ENCODE measurements at places on chromosomes 5 and 9. TPM values are rescaled to one million over a fixed set of nuclear protein-coding genes. Genes with fewer than 3 reads are reported as not detected.

IL3 gene
- not detected for total RNA-seq

JMY gene
- 14.2 TPM for total RNA-seq

TTC16 gene
- not detected for total RNA-seq

NTNG2 gene
- total RNA-seq = 0.61 TPM

CTXN3 gene
- total RNA-seq = not detected

EFNA5 gene
- 0.62 TPM for total RNA-seq

LYSMD3 gene
- 7.9 TPM for total RNA-seq

DNA sequence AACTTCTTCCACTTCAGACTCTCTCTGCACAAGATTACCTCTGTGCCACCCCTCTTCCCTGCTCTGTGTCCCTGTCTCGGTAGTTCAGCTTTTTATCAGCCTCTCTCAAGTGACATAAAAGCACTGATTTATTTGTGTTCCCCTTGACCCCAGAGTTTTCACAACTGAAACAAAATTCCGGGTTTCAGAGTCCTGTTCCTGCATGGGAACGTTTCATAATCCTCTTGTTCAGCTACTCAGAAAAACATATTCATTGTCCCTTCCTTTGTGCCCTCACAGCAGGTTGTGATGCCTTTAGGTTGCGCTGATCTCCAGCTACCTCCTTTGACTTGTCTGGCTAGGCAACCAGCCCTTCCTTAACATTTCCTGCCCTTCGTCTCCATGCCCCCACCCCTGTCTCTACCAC lies 13.7 kb upstream of the ITGA1 start:
- no peak for DNase-seq

- DNase-seq = no peak
Measured at GRCh38 chr5:125258615-125259014, 512.2 kb upstream of the ZNF608 start.

DNA sequence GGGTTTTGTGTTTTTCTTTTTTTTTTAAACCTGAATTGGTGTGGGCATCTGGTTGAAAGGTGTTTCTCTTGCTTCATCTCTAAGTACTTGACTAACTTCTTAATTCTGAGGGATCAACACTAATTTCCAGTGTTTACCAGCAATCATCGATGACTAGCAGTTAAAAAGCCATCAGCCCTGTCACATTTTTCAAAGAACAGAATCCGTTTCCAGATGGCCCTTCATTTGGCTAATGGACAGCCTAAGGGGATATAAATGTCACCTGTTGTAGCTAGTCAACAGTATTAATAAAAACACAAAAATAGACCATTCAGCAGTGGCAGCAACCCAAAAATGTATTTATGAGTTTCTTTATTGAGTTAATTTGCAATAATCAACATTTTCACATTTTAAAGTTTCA lies 1076.5 kb downstream of the MAT2B start:
- no peak for DNase-seq

GRCh38 chr5:176921714-176922113 lies 22.6 kb upstream of the HK3 start:
- DNase-seq = no peak

DNA sequence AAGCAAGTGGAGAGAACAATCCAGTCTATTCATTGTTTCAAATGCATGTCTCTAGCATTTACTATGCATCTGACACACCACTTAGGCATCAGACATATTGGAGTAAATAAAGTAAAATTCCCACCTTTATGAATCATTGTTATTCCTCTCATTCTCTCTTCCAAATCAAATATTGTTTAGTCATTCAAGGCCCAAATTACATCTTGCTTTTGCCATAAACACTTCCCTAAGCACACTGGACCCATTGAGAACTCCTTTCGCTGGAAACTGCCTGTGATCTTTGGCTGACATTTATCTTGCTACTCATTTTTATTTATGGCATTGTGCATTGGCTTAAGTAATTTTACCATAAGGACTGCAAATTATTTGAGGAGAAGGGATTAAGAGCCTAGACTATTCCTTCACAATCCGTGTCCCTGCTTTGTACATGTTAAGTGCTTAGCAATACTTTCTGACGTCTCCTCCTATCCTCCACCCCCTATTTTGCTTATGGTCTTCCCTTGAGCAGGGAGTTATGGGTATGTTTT lies 7.4 kb downstream of the C5orf46 start:
- no peak for DNase-seq

GRCh38 chr9:129254566-129255287 lies 76.7 kb upstream of the IER5L start:
- no peak for DNase-seq

DNA sequence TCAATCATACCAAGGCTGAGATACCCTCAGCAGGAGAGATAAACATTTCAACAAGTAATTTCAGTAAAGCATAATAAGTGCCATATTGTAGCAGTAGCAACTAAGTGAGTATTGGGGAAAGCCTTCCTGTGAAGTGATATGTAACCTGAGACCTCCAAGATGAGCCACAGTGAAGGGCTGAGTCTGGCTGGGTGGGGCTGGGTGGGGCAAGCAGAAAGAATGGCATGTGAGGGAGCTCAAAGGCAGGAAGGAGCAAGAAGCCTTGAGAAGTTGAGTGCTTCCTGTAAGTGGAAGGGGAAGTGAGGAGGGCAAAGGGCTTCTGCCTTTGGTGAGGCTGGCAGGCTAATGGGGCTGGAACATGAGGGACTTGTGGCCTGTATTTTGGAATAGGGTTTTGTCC lies 19.7 kb upstream of the ASTN2 start:
- no peak for DNase-seq

DNA sequence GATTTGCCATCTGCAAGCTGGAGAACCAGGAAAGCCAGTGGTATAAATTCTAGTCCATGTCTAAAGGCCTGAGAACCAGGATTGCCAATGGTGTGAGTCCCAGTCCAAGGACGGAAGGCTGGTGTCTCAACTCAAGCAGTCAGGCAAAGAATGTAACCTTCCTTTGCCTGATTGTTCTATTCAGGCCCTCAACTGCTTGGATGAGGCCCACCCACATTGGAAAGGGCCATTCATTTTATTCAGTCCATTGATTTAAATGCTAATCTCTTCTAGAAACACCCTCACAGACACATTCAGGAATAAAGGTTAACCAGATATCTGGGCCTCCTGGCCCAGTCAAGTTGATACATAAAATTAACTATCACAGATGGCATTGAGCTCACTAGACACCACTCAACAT lies 427.8 kb downstream of the ZNF608 start:
- DNase-seq = no peak

DNA sequence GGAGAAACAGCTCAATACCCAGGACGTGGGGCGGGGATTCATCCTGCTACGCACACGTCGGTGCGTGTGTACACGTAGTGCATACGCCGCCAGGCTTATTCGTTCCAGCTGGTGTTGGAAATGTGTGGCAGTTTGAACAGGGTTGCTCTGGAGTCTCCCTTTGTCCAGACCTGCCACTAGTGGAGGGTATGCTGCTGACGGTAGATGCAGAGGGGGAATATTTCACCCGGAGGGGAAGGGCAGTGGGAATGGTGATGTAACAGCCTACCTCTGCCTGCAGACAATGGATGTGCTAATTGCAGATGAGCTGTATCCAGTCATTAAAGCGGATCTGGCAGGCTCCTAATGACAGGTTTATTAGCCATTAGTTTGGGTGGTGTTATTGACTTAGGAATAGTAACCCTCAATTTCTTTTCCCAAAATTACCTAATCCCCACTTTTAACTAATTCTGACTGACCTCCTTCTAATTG lies 142.7 kb downstream of the PAX5 start:
- no peak for DNase-seq

DNA sequence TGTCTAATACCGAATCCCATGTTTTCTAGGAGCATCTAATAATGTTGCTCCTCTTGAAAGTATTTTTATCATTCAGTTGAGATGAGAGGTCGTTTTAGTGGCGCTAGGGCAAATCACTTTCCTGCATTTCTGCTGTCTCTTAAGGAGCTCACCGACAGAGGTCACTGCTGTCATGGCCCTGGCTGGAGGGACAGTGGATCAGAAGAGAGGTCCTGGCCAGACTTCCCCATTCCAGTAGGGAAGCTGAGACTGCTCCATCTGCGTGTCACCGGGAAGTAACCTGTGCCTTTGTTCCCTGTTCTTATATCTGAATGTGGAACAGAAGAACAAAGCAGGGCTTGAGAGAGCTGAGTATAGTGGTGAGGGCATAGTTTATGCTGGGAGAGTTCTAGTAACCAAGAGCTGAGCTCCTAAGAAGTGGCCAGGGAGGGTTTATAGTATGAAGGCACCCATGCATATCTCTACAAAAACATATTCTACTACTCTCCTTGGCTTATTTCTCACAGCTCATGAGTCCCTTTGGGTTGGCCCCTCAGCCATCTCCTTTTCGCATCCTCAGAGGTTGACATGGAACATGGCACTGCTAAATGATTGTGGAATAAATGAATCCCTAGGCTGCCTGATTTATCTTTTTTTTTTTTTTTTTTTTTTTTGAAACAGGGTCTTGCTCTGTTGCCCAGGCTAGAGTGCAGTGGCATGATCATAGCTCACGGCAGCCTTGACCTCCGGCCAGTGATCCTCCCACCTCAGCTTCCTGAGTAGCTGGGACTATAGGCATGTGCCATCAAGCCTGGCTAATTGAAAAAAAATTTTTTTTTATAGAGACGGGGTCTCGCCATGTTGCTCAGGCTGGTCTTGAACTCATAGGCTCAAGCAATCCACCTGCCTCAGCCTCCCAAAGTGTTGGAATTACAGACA lies 27.2 kb downstream of the ATP6V0E1 start:
- DNase-seq = peak; percentile 64

- no peak for DNase-seq
Measured at GRCh38 chr5:92215116-92215515, 832.0 kb upstream of the ARRDC3 start.

GRCh38 chr5:55699041-55699688 lies 13.0 kb downstream of the SLC38A9 start:
- DNase-seq = no peak

DNA sequence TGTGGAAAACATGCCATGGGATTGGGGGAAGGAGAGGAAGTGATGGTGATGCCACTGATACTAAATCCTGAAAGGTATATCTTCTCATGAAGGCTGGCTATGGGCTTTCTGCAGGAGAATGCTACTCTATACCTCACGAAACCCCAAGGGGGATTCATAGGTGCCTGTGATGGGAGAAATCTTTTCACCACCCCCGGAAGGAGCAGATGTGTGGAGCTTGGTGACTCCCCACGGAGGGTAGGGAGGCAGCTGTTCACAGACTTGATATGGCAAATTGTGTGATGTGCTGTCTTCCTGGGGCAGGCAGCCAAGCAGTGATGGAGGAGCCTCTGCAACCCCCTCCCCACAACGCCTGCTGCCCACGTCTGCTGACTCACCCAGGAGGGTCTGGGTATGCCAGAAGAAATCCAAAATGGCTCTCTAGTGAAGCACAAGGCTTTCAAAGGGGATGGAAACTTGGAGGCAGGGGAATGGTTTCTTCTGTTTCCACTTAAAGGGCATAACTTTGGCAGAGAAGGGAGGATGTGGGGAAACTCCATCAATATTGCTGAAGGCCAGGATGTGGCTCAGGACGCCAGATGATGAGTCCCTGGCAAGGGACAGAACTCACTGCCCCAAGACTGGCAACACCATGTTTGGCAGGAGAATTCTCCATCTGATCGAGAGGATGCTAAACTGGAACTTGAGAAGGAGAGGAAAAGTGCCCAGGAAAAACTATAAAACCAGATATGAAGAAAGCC lies 188.3 kb downstream of the GABBR2 start:
- no peak for DNase-seq

- no peak for DNase-seq
Measured at GRCh38 chr9:25322142-25322541, 356.1 kb downstream of the TUSC1 start.

DNA sequence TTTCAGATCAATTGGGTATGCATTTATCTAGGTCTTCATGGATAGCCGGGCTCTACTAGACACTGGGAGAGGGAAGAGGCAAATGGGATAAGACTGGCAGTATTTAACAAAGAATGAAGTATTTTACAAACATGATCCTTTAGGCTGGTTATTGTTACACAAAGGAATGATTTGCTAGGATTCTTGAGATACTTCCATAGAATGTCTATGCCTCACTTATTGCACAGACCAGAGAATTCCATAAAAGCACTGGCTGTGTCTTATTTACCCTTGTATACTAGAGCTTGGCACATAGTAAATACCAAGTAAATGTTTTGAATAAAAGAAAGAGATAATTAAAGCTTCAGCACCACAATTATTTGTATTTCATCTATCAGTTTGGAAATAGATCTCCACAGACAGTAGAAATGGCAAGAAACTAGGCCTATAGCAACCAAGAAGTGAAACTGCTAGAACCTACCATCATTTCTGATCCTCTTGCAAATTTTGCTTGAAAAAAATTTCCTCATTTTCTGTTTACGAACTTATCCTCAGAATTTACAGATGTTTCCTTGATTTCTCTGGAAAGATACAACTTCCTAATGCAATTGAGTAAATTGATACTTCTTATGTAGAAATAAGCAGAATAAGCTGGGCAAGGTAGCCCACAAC lies 3.8 kb downstream of the PDCD1LG2 start:
- DNase-seq = no peak

All from gastrocnemius medialis (tissue), 4 donors.